ENCODE measurements at places on chromosomes 2 and 18.

GRCh38 chr2:7191932-7192331, 274.7 kb downstream of the RNF144A start:
- no peak for DNase-seq

GRCh38 chr2:18792226-18792629, 202.9 kb upstream of the NT5C1B start:
- DNase-seq, result no peak

DNA sequence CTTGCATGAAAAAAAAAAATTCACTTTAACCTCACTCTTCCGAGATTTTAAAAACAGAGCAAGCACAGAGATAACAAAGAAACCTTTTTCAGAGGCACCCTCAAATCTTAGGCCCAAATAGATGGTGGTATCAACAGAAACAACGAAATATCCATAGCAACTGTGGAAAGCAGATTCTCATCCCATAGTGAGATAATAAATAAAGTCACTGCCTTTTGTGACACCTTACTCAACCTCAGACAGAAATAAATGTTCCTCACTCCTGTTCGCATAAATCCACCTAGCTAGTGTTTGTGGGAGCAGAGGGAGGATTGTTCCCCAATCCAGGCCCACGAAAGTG, 60.9 kb upstream of the RTN4 start:
- no peak for DNase-seq

DNA sequence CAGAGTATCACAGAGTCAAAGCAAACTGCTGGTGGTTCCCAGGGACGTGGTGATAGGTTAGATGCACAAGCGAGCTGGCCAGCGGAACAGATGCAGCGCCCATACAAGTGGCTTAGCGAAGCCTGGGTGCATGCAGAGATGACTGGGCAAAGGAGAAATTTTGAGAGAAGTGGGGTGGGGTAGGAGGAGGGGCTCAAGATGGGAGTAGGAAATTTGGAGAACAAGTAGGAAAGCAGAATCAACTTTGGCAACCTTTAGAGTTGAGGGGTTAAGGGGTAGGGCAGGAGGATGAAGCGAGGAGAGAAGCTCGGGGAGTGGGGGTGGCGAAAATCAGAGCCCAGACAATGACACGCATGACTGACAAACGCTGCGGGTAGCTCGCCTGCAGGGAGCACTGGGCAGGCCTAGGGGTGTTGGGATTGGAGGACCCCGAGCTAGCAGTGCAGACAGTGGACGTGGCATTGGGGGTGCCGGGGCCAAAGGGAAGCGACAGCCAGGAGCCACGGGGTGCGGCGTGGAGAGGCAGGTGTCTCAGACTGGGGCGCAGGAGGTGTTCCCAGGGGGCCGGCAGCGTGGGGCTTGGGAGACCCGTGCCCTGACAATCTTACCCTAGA, 431 bp downstream of the FAM98A start:
- DNase-seq, result peak; percentile 14

DNA sequence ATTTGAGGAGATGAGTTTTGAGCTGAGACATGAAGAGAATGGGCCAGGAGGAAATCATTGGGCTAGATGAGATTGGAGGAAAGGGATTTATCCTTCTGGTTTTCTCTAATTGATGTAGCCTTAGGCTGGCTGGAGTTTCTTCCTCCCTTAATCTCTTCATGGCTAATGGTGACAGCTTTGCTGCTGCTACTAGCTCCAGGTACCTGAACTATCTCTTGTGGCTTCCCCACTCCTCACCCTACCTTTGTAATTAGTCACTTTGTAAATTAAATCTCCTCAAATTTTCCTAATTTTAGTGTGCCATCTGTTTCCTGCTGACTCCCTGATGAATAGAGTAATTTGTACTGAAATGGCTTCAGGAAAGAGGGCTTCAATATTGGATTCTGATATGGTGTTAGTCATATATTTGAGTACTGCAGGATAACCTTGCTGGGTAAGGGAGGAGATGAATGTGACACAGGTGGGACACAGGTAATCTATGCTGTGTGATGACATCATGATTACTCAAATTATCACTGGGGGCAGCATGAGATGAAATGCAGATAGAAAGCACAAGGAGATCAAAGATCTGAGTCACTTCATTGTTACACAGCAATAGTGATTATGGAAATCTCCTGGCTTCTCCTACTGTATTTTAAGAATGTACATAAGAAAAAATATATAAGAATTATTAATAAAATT, 1134.1 kb upstream of the DDX18 start:
- no peak for DNase-seq

GRCh38 chr2:99183025-99183424, 2.0 kb downstream of the MRPL30 start:
- peak; percentile 24 for DNase-seq

DNA sequence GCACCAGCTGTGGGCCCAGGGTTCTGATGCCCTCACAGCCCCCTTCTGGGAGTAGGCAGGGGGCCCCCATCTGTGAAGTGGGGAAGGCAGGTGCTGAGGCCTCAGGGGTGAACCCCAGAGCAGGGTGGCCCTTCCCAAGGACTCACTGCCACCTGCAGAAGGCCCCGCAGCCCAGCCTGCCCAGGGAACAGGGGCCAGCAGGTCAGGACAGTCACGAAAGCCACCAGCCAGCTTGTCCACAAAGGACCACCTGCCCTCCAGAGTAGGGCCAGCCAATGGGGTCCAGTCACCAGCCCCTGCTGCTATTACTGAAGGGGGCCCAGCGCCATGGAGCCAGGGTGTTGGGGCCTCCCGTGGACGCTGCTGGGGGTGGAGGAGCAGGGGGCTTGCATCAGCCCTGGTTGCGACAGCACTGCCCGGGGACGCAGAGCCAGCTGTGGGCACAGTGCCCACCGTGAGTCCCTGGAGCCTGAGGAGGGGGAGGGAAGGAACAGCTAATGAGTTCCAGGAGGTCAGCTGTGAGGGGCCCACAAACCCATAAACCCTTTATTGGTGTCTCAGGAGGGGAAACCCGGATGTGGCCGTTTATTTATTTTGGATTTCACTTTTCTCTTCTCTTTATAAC, 11.5 kb upstream of the SNED1 start:
- no peak for DNase-seq

- no peak for DNase-seq
These were observed 160.8 kb upstream of the KYNU start for GRCh38 chr2:142716463-142717242.

GRCh38 chr2:230944123-230944653, 19.1 kb upstream of the GPR55 start:
- no peak for DNase-seq

GRCh38 chr2:27889774-27890145, 427 bp downstream of the RBKS start:
- DNase-seq, result no peak

DNA sequence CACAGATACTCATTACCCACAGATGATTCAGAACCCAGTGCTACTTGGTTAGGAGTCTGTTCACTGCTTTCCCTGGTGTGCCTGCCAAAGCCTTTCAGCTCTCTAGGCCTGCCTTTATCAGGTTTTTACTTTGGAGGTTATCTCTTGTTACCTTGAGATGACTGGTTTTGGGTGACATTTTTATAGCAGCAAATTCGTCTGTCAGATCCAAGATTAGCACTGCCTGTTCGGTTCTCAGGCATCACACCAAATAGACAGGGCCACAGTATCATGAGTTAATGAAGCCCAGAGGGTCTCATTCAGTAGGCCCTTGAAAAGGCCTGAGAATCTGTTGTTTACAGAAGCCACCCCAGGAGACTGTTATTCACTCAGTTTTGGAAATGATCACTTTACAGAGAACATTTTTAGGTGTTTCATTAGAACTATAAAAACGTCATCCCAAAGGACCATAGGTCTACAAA, 121.2 kb downstream of the OSBPL6 start:
- no peak for DNase-seq

GRCh38 chr18:24553571-24554285, 93.3 kb downstream of the HRH4 start:
- DNase-seq, result no peak

GRCh38 chr18:24103320-24104021, 35.4 kb upstream of the CABYR start:
- no peak for DNase-seq

DNA sequence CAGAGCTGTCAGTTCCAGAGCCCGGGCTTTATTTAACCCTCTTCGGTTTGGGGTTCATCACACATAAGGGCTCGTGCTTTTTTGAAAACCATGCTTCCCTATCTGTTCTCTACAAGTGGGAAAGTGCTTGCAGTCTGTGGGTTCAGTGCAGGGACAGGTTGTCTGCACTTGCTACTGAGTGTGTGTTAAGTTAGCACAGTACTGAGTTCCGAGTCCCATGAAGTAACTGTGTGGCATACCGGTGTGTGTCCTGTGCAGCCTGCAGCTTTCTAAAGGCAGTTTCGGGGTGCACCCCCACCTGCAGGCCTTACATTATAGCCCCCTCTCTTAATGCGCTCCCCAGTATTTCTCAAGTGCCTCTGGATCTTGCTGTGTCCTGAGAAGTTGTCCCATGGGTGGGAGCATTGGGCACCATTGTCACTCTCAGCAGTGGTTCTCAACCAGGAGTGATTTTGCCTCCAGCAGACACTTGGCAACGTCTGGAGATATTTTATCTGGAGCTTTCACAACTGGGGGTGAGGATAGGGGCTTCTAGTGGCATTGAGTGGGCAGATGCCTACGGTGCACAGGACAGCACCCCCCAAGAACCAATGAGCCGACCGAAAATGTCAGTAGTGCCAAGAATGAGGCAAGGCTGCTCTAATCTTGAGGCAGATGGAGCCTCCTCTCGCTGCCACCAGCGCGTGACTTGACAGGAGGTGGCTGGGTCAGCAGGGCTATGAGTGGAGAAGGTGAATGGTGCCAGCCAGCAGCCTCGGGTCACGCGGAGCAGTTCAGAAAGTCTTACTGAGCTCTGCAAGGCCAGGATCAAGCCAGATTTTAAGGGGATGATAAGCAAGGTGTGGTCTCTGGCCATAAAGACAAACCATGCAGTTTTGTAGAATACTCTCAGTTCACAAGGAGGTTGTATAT, 152.2 kb downstream of the SMAD7 start:
- DNase-seq, result no peak

- no peak for DNase-seq
These were observed 43.4 kb downstream of the STK39 start for GRCh38 chr2:168203762-168204693.

DNA sequence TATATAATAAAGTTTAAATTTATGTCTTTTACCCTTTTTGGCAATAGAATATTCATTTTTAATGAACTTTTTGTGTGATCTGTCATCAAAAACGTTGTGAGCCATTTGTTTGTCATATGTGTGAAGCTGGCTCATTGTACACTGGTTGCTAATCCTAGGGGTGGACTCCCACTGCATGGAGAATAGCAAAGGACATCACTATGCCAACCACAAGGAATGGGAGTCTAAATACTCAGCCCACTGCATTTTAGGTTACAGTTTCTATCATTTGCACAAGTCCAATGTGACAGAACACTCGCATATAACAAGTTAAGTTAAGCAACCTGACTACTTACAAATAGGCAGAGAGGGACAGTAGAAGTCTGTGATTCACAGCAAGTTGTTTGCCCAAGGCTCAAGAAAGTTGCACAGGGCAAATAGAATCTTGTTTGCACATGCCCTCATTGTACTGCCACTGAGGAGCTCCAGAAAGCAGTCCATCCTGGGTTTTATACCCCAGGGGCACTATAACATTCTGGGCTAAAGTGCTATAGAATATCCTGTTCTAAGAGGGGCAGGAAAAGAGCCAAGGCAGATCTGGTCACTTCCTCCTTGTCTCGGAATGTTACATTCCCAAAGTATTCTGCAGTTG, 545.9 kb upstream of the GCFC2 start:
- no peak for DNase-seq

DNA sequence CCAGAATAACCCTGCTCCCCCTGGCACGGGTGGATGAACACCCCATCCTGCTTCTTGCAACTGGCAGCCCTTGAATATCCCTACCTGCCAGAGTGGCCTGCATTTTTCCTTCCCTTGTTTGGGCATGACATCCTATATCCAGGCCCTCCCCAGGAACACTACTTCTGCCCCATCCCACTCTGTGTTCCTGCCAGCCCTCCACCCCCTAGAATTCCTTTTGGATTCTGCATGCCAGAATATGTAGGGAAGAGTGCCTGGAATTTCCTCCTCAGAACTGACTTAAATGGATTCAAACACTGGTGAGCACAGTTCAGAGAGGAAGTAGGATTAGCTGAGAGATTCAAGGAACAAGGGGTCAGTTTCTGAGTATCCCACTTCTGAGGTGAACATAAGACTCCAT, 123.5 kb upstream of the PELI1 start:
- no peak for DNase-seq

DNA sequence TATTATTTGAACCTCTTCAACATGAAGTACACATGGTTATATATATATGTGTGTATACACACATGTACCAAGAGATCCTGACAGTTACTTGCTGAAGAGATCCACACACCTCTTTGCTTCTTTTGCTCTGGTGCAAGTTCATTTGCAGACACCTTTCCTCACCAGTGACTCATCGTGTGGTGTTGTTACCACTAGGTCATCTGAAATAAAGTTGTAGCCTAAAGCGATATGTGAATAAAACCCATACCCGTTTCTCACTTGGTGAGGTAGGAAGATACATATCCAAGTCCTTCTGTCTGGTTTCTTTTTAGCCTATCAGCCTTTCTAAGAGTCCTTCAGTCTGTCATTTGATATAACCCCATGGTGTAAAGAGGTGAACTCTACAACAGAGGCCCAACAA, 379.4 kb upstream of the RAB12 start:
- no peak for DNase-seq

- DNase-seq, result no peak
These were observed 20.4 kb downstream of the KDSR start for GRCh38 chr18:63346480-63347183.

DNA sequence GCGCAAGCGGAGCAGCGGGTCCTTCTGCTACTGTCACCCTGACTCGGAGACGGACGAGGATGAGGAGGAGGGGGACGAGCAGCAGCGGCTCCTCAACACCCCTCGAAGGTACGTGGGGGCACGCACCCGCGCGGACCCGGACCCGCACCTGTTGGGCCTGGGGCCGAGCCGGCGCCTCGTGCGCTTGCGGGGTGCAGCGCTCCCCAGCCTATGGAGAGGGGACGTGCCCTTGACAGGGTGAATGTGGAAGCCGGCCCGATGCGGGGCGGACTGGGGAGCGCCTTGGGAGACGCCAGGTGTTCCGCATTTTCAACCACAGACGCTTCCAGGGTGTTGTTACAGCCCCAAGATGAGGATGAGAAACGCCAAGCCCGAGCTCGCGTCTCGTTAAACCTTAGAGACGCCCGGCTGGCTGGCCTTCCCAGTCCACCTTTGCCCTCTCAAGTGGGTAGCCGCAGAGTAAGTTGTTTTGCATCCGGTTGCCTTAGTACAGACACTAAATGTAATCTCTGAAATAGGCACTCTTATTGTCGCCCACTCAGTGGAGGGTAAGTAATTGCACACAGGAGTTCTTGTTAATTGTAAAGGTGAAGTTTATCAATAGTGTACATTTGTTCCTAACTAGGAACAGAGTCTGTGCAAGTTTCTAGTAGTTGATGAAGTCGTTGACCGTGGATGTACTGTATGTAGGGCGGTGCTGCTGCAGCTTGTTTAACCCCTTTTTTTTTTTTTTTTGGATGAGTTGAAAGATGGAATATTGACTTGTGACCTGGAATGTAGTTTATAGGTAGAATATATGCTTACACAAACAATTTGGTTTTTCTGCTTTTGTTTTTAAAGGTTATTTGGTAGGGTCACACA, 815 bp downstream of the GMCL1 start:
- peak; percentile 33 for DNase-seq

Data from NCI-H510A treated with DMSO at 0.1 percent for 48 hours (cell line).